ENCODE measurements at places on chromosomes 3 and 15.

- no peak for DNase-seq
Observed at GRCh38 chr3:165532851-165533250, 304.4 kb downstream of the BCHE start.

GRCh38 chr15:99440551-99441443 is 125.0 kb upstream of the MEF2A start:
- peak; percentile 34 for DNase-seq

- no peak for DNase-seq
Observed at GRCh38 chr15:54836052-54836795, 360.5 kb downstream of the RSL24D1 start.

DNA sequence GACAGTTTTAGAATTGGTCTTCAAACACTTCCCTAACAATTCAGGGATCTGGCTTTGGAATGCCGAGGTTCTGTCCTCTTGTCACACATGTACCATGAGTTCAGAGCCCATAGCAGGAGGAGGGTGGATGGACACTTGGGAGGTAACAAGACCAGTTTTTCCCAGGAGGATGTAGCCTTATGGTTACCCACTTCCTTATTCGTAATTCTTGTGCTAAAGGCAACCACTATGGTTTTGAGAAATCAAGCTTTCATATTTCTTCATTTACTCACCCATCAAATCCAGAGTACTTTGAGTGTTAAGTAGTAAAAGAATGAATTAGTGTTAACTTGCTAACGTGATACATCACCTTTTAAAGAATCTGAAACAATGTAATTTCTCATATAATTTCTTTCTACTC is 479.6 kb upstream of the ALCAM start:
- no peak for DNase-seq

- no peak for DNase-seq
Observed at GRCh38 chr3:8730656-8731055, 2.9 kb upstream of the CAV3 start.

- DNase-seq: no peak
Observed at GRCh38 chr3:100299016-100299415, 35.5 kb upstream of the NIT2 start.

DNA sequence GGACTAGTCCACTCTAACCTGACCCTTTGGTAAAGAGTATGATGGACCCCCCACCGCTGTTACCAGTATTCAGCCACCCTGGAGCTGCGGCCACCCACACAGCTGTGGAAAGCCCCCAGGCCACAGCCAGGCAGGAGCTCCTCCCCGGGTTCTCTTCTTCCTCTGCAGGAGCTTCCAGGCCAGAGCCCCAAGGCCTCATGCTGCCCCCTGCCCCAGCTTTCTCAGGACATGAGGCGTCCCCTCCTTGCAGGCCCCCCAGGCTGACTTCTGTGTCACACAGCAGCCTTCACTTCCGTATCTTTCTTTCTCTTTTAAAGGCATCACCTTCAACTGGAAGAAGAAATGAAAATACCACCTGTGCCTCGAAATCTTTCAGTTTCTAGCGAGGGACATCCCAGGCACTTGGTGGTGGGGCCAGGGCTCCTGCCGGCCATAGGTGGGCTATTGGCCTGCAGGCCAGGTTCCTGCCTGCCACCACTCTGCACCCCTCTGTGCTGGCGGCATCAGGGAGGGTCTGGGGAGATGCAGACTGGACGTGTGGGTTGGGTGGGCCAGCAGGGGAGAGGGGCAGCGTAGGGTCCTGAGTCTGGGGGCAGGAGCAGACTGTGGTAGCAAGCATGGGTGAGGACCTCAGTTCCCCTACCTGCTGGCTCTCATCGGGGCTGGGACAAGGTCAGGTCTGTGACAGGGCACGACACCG is 19.9 kb downstream of the KLF13 start:
- no peak for DNase-seq

- no peak for DNase-seq
Observed at GRCh38 chr3:63514678-63515077, 137.8 kb upstream of the SNTN start.

GRCh38 chr3:191236646-191237045 is 37.6 kb downstream of the OSTN start:
- no peak for DNase-seq

GRCh38 chr15:59711451-59712243 is 22.5 kb upstream of the BNIP2 start:
- DNase-seq: no peak

DNA sequence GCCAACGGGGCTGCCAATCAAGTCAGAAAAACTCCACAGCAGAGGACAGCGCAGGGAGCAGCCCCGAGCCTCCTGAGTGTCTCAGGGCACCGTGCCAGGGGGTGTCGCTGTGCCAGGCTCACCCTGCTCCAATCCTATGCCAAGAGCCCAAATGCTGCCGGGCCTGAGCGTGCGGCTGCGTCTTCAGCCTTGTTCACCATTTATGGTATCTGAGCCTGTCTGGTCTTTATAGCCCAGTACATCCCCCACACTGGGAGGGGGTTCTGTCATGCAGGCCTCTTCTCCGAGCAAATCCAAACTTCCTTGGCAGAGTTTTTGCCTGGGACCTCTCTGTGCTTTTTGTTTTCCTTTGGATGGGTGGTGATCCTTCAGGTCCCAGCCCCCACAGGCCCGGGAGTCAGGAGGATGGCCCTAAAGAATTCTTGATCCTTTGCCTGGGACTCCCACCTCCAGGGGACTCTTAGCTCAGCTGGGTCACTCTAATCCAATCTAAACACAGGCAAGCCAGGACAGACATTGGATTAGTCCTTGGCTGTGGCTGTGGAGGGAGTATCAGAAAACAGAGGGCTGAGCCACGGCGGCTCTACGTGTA is 135.1 kb upstream of the HACD2 start:
- peak; percentile 83 for DNase-seq

DNA sequence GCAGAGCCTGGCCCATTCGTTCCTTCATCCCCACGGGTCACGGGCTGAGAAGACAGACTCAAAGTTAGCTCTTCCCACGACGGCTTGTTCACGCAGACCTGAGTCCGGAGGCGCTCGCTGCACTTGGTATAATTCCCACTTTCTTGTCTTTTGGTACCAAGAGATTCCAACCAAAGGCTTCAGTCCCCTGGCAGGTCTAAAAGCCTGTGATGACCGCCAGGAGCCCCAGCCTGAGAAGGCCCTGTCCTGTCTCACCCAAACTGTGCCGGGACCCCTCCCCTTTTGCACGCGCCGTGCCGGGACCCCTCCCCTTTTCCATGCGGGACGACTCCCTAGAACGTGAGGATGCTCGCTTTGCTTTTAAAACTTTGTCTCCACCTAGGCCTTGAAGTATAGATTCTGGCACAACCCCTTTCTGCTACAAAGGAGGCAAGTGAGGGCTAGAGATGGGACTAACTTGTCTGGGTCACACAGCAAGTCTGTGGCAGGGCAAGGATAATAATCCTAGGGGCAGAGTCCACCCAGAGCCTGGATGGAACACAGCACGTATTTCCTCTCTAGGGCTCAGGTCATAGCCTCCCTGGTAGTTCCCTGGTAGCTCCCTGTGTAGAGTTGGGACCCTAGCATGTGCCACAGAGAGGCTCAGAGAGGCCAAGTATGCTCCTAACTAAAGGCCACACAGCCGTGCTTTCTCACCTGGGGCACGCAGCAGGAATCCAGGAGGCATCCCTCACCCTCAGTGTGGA is 211.3 kb downstream of the XXYLT1 start:
- no peak for DNase-seq

DNA sequence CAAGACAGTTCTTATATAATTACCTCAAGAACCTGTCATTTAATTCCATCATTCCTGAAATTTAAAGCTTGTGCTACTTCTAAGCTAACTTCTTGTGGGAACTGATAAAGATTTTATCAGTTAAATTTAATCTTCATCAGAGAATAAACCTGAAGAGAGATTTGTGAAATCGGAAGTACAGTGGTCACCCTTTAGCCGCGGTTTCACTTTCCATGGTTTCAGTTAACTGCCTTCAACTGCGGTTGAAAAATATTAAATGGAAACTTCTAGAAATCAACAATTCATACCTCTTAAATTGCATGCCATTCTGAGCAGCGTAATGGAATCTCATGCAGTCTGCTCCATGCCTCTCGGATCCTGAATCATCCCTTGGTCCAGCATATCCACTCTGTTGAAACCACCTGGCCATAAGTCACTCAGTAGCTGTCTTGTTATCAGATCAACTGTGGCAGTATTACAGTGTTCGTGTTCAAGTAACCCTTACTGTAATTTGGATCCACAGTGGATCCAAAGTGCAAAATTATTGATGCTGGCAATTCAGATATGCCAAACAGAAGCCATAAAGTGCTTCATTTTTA is 626.1 kb downstream of the CADM2 start:
- DNase-seq: no peak
